ENCODE measurements at places on chromosomes 16 and 17. TPM values are rescaled to one million over a fixed set of nuclear protein-coding genes. Genes with fewer than 3 reads are reported as not detected.

Gene GHDC
- total RNA-seq: 19.3 TPM

Gene DNAH3
- not detected for total RNA-seq

Gene TERF2IP
- 35.1 TPM for total RNA-seq

Gene KRTAP4-4
- total RNA-seq: not detected

Gene CACNG3
- not detected for total RNA-seq

Gene USP43
- 12.8 TPM for total RNA-seq
